A549 (cell line): ENCODE measurements at places on chromosomes 4 and X.
A peak's percentile ranks its signal among the peaks of the same experiment; 100 is the strongest.

DNA sequence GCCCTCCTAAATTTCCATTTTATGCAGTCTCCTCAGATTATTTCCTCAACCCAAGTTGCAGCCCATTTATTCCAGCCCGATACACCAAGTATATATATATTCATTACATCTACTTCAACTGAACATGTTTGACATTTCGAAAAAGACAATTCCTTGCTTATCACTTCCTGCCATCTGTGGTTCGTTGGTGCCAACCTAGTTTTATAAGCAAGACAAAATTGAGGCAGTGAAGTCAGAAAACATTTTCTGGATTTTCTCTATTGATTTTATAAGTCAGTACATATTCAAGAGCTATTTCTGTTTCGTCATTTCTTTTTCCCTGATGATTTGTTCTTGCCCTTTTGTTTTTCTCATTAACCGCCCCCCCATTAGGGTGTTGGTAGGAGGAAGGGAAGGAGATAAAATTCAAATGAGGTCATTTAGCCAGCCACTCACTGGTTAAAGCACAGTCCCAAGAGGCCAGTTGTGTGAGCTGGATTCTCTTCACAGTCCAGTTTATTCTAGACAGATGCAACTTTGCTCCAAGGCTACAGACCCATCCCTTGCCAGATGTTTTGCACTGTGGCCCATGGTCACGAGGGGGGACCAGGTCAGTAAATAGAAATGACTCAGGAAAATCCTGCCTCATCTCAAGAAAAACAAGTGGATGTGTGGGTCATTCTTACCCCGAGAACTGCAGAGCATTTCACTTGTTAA lies 20.3 kb upstream of the VEGFD start:
- DNase-seq = no peak

DNA sequence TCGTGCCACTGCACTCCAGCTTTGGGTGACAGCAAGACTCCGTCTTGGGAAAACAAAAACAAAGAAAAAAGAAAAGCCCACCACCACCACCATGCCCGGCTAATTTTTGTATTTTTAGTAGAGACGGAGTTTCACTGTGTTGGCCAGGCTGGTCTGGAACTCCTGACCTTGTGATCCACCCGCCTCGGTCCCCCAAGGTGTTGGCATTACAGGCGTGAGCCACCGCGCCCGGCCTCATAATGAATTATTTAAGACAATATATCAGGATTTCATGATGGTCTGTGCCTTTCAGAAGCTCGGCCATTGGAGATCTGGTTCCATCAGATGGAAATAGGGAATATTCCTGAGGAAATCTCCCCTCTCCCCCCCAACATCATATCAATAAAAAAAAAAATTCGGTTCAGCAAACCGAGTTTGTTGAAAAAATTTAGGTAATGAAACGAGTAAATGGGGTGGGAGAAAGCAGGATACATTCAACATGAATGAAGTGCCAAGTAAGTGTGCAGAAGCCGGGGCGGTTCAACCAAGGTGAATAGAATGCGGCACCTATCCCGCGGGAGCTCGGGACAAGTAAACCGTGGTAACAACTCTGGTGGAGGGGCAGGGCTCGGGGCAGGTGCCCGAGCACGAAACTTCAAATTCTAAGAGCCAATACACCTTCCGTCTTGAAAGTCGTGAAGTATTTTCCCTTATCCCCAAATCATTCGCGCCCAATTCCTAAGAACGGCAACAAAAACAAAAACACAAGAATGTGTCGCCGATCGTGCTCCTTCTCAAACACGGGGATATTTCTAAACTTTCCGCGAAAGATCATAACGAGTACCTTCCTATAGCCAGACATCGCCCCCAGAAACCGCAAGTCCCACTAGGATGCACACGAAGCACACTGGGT lies 773 bp upstream of the TXLNG start:
- DNase-seq = no peak

DNA sequence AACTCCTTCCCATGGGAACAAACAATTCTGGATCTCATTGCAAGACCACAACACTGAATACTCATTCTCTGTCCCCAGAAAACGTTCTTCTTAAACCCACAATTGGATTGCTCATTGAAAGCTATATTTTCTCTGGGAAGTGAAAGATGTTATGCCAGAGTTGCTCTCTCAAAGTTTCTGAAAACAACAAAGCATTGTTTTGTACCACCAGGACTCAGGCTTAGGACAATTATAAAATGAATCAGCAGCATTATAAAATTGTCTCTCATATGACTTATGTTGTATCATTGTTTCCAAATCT lies 26.5 kb downstream of the TFDP3 start:
- no peak for DNase-seq

DNA sequence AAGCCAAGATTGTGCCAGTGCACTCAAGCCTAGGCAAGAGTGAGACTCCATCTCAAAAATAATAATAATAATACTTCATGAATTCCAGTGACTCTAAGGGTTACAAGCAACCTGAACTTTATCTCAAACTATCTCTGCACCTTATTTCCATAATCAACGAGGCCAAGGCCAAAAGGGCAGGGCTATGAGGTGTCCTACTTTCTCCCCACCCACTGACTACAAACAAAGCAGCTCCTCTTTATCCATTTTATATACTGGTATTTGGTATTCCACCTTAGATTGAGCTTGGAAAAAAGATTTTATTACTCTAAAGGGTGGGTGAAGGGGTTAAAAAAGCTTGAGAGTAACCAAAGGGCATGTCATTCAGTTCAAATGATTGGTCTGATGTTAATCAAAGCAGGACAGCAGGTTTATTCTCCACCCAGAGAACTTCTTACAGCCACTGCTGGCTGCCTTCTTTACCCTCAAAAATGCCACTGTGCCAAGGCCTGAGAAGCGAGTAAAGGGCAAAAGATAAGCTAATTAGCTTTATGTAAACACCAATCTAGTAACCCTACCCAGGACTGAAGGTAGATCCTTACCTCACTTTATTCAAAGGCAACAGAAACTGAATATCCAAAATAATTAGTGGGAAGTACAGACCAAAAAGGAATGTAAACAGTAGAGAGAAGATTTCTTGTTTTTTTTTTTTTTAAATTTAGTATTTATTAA lies 28.2 kb downstream of the APOO start:
- no peak for DNase-seq

DNA sequence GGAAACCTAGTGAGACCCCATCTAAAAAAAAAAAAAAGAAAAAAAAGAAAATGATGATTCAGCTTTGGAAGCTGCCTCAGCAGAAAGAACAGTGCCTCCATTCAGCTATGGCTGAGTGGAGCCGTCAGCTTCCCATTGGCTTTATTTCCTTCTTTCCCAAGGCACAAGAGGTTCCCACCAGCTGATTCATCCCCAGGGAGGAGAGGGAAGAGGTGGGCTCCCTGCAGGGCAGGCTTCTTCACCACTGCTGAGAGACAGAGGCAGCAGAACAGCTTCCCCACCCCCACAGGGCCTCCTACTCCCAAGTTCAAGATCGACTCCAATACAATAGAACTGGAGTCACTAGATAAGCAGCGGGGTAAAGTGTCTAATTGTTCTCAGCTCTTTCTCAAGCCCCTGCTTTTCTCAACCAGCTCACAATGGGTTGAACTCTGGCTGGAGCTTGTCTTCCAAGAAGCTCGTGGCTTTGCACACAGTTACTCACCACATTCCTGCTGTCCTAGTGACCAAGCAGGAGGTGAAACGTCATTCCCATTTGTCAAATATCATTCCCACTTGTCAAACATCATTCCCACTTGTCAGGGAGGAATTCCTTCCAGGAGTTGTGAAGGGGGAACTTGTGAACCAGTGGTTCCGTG lies 47.8 kb downstream of the FHDC1 start:
- peak; percentile 20 for DNase-seq

GRCh38 chr4:8085491-8086117 lies 73.0 kb downstream of the ABLIM2 start:
- no peak for DNase-seq
